HS-5 (cell line): ENCODE measurements at places on chromosomes 6 and 20.

DNA sequence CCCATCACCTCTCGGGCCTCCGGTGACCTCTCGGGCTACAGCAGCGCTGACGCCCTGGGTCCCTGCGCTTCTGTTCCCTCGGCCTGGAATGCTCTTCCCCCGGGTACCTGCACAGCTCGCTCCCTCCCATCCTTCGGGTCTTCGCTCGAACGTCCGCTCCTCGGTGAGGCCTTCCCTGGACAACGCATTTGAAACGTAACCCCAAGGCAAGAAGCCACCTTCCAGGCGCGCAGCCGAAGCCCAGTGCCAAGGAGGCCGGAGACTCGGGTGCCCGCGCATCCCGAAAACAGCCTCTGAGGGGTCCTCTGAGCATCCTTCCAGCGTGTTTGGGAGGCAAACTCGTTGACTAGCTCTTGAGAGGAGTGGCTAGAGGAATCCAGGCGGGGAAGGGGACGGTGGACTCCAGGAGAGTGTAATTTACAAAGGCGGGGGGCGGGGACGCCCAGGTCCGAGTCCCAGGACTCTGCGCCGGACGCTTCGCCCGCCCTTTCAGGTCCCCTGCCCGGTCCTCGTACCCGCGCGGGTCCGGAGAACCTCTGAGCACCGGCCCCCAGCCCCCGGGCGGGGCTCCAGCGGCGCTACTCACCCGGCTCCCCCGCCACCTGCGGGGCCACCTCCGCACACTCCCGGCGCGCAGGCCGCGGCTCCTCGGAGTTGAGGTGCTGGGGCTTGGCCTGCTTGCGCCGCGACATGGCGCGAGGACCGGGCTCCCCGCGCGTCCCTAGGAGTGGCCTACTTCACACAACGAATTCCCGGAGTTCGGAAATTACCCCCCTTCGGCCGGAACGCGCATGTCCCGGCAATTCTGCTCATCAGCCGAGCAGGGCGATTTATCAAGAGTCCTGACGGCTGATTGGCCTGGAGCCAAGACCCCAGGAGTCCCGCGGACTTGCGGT, 86.8 kb downstream of the ZFP64 start:
- peak; percentile 44 for DNase-seq

DNA sequence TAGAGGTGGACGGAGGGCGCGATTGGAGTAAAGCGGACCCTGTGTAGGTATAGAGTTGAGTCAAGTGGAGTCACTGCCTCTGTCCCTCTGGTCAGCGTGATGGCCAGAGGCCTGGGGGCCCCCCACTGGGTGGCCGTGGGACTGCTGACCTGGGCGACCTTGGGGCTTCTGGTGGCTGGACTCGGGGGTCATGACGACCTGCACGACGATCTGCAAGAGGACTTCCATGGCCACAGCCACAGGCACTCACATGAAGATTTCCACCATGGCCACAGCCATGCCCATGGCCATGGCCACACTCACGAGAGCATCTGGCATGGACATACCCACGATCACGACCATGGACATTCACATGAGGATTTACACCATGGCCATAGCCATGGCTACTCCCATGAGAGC, 479 bp downstream of the SLC39A7 start:
- DNase-seq, result no peak

DNA sequence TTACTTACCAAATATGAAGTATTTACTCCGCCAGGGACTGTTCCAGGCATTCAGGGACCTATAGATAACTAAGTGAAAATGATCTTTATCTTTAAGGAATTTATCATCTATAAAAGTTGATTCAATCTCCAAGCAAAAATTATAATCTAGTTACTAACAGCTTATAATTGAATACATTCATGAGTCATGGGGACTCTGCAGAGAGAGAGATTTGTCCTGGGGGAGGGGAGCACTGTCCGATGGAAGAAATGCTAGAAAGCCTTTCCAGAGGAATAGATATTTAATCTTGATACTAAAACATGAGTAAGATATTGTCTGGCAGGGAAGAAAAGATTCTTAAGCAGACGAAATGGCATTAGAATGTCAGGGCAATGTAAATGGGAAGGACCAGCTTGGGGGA, 139.3 kb downstream of the CD164 start:
- DNase-seq, result no peak

DNA sequence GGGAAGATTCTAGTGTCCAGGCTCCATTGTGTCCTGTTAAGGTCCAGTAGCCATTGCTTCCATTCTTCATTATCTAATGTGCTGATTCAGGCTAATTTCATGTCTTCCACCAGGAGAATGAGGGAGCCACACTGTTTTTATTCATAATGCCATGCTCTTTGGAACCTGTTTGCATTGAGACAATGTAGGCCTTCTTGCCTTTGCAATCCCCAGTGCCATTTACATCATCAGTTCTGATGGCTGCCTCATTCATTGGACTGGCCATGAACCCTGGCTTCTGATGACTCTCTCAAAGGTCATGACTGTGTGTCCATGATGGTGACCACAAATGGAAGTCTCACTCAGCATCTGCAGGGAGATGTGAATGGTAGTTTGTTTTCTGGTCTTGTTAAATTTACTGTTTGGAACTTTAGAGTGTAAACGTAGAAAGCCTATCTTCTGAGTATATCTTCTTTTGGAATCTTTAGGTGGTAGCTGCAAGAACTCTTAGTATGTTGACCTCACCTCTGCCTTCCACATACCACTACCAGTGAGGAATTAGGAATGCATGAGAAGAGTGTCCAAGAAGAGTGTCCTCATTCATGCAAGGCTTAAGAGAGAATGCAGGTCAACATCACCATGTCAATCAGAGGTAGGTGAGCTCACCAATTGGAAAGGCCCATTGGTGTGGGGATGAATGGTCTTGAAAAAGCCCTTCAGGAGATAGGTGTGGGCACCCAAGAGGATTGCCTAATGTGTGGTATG, 42.9 kb upstream of the ZFP64 start:
- DNase-seq, result no peak

- no peak for DNase-seq
Observed at GRCh38 chr6:35487658-35488516, 9.0 kb downstream of the TEAD3 start.

DNA sequence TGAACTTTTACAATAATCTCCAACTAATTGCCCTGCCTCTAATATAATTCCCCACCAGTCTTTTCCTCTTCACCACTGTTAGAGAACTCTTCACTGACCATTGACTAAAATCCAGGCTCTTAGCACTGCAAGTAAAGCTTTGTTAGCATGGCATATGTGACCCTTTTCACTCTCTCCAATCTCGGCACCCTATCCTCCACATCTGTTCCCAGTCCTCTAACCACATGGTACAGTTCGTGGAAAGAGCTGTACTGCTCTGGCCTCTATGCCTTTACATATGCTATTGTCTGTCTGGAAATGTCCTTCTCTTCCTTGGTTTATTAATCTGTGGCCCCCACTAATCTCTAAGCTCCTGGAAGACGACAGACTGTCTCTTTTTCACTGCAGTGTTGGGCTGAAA, 63.0 kb upstream of the EIF2S2 start:
- no peak for DNase-seq

- DNase-seq, result no peak
Observed at GRCh38 chr20:57437672-57438330, 46.6 kb downstream of the RBM38 start.

- no peak for DNase-seq
Observed at GRCh38 chr6:33568826-33569570, 11.1 kb downstream of the BAK1 start.

GRCh38 chr6:130514712-130515111, 148.9 kb downstream of the TMEM200A start:
- no peak for DNase-seq

- DNase-seq, result no peak
Observed at GRCh38 chr6:101537753-101538316, 144.3 kb downstream of the GRIK2 start.

GRCh38 chr6:83708970-83709747, at the start of gene SNAP91:
SNAP91 (minus strand) TSS chr6:83709101; CDS start chr6:83707927, 1,174 bp downstream.
- peak; percentile 9 for DNase-seq

GRCh38 chr20:49675368-49676151, 38.1 kb downstream of the B4GALT5 start:
- no peak for DNase-seq

GRCh38 chr6:2935566-2936291, 32.6 kb upstream of the SERPINB9 start:
- DNase-seq, result no peak

DNA sequence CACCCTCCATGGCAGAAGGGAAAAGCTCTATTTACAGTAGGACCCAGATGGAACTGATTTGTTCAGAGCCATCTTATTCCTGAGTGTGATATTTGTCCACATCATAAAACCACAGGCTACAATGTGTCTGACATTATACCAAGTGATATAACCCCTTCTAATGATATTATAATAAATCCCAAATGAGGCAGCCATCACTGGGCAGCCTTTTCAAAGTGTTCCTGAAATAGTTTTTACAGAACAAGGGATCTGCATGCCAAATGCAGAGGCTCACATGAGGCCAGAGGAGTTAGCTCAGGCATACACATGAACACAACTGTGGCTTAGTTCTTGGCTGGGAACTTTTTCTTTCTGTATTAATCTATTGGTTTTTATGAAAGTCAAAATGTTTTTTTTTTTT, 207.7 kb downstream of the MAFB start:
- DNase-seq, result no peak

DNA sequence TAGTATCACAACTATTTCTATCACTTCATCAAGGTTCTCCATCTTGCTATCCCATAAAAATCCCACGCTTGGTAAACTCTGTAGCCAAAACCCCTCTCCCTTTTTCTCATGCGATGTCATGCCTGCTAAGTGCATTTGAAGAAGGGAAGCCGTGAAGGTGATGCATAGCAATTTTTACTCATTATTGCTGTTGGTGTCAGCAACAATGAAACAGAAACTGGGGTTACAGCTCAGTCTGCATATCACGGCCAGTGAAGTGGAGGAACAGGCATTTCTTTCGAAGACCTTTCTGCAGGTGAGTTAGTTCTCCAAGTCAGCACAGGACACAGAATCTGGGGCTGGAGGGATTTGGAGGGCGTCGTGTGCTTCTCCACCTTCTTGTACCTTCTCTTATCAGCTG, 5.8 kb downstream of the UNC93A start:
- no peak for DNase-seq

DNA sequence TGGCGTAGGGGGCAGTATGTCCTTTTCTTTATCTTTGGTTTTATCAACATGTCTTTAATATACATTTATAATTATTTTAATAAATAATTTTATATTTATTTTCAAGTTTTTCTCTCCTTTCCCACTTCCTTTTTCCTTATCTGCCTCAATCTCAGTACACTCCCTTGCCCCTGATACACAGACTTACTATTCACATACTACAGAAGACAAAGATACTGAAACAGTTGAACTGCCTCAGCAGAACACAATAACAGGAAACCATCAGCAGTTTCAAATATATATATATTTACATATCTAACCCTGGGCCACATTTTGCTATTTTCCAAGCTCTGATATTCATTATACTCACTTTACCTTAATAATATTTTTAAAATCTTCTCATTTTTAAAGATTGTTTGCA, 19.8 kb downstream of the IBTK start:
- DNase-seq, result no peak
